ENCODE measurements at places on chromosomes 6 and 20.

- no peak for DNase-seq
Observed at GRCh38 chr6:134451529-134451928, 133.6 kb upstream of the SGK1 start.

- no peak for DNase-seq
Observed at GRCh38 chr6:16334671-16335070, 96.3 kb downstream of the GMPR start.

GRCh38 chr20:62390317-62391164 is 3.6 kb downstream of the RPS21 start:
- DNase-seq = no peak

- DNase-seq = peak; percentile 57
Observed at GRCh38 chr6:156686301-156686994, 90.7 kb upstream of the ARID1B start.

GRCh38 chr6:11514672-11515071 is 22.9 kb upstream of the TMEM170B start:
- DNase-seq = no peak

GRCh38 chr20:49267327-49267726 is 10.5 kb downstream of the ZNFX1 start:
- DNase-seq = no peak

- DNase-seq = no peak
Observed at GRCh38 chr6:37473364-37474095, 26.2 kb downstream of the CCDC167 start.

DNA sequence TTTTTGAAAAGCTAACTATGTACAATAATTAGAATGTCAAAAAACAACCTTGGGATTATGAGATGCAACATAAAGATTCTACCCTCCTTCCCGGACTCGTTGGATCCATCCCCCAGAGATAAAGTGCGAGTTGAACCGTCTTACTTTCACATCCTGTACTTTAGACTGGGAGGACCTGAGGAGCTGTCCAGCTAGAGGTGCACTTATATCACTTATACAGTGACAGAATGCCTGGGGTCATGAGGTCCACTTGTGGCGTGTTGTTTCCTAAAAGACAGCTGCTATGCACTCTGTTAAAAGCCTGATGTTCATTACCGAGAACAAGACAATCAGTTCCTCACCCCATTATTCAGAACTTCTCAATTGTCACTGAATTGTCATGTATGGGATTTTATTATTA is 2.1 kb downstream of the CDS2 start:
- no peak for DNase-seq

DNA sequence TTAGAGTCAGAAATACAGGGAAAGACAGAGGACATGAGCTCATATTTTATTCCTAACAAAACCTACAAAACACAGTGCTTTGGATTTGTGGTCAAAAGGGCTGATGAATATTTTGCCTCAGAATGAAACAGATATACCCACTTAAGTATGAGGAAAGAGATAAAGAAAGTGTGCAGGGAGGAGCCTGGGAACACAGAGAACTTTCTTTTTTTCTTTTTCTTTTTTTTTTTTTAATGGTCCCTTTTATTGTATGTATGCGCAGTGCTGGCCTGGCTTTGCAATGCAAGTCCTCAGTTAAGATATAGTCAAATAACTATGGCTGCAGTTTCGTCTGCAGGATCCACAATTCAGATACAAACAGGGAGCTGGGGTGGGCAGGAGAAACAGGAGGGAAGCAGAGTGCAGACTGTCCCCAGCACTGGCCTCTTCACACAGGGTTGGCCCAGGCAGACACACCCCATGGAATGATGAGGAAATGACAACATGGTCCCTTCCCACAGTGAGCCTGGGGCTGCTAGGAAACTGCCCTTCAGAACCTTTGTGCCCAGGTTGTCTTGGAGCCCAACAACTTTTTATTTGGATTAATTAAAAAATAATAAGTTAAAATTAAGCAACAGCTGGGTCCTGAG is 629.8 kb upstream of the AGPAT4 start:
- DNase-seq = no peak

GRCh38 chr6:32637219-32637880 is at the start of gene HLA-DQA1:
TSS of gene HLA-DQA1 (plus strand) at chr6:32637406. CDS start at chr6:32637459, 53 bp downstream.
- no peak for DNase-seq

GRCh38 chr20:1807394-1807793 is 87.8 kb upstream of the SIRPA start:
- DNase-seq = no peak

DNA sequence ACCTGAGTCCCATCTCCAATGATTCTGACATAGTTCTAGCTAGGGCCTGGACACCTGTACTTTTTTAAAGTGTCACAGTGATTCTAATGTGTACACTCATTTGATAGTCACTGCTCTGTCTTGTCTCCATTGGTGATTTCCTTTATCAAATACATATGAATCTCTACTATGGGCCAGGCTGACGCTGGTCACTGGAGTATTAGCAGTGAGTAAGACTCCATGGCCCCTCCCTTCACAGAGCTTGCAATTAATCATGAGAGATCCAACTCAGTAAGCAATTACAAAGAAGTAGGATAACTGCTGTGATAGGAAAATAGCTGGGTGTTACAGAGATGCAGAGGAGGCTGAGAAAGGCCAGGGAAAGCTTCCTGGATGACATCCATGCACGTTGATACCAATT is 19.3 kb upstream of the SASH1 start:
- DNase-seq = no peak

DNA sequence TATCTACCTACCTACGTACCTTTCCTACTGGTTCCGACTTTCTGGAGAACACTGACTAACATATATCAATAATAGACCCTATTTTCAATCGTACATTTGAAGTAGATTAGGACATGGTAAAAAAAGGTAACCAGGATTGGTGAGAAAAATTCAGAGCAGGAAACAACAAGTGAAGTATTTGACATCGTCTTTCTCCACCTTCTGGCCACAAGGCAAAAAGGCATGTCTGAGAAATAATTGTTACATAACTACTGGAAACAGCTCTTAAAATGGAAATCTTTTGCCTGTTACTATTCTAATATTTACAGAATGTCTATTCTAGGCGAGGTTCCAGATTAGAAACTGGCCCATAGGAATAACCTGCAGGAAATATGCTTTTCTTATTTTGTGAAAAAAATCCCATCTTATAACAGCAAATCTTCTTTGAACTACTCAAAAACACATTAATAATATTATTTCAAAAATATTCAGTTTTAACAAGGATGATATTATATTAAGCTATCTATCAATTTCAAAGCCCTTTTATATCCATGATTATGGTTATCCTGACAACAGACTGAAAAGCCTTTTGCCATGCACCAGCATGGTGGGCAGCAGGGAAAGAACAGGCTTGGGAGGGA is 80.8 kb downstream of the RCAN2 start:
- peak; percentile 68 for DNase-seq

DNA sequence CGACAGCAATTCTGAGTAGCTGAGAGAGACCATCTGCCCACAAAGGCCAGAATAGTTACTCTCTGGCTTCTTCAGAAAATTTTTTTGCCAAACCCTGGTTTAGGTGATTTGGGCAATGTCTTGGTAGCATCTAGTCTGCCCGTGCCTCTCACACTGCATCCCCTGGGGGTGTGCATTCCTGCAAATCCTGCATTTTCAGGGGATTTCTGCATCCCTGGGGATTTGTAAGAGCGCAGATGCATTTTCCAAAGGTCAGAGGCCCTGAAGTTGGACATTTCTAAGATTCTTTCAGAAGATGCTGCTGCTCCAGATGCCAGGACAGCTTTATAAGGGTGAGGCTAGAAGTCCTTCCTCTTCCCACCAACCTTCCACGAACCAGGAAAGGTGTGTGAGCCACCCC is 4.0 kb downstream of the CST9 start:
- DNase-seq = no peak

GRCh38 chr6:21278375-21278745 is 315.2 kb upstream of the SOX4 start:
- DNase-seq = no peak

DNA sequence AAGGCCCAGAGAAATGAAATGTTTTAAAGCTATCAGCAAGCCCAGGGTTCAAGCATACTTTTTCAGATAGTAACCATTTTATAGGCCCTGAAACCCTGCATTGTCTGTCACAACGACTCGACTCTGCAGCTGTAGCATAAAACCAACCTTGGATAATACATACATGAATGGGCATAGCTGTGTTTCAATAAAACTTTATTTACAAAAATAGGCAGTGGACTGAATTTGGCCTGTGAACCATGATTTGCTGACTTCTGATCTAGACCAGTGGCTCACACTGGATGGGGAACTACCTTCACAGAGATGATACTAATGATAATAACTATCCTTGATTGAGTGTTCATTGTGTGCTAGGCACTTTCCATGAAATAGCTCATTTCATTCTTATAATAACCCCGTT is 97.3 kb upstream of the ZNFX1 start:
- no peak for DNase-seq

DNA sequence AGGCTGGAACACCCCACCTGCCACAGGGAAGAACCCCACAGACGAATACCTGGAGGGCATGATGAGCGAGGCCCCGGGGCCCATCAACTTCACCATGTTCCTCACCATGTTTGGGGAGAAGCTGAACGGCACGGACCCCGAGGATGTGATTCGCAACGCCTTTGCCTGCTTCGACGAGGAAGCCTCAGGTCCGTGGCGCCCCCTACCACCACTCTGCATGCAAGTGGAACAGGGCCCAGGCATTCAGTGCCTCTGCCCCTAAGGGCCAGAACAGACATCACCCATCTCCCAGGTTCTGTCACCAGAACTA is 6.6 kb downstream of the MYL9 start:
- DNase-seq = no peak

GRCh38 chr6:137926207-137926731 is 59.2 kb downstream of the TNFAIP3 start:
- DNase-seq = peak; percentile 81

- DNase-seq = no peak
Observed at GRCh38 chr20:24495266-24495665, 25.8 kb downstream of the SYNDIG1 start.

DNA sequence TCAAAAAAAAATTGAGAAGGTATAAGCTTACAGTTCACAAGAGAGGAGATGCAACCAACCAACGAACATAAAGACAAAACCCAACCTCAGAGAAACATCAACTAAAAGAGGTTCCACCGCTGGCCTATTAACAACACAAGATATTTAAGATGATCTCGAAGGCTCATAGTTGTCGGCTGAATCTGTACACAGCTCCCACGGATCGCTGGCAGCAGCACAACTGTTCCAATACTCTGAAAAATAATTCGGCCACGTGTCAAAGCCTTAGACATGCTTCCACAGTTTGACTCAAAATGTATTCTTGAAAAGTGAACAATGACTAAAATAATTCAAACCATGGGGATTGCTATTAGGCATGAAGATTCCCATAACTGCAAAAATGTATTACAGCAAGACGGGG is 13.7 kb downstream of the EXOC2 start:
- no peak for DNase-seq

DNA sequence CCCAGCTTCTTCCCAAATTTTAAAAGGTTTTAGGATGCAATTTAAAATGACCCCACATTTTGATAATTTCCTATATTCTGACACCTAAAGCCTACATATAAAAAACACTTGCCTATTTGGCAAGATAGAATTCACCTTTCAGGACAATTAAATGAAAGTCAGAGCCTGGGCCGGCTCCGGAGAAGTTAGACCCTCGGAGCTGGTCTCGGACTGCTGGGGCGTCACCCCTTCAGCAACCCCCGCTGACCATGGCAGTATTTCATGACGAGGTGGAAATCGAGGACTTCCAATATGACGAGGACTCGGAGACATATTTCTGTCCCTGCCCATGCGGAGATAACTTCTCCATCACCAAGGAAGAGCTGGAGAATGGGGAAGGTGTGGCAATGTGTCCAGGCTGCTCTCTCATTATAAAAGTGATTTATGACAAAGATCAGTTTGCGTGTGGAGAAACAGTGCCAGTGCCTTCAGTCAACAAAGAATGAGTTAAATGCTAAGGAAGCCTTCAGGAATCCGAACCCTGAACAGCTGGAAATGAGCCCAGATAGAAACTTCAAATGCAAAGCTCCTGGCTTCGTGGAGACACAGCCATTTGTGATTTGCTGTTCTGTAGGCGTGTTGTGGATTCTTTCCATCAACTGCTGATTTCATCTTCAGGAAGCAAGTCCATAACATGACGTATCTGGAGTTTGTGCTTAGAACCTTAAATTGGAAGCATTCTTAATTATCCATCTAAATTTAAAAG is 16.0 kb downstream of the TCFL5 start:
- DNase-seq = no peak

DNA sequence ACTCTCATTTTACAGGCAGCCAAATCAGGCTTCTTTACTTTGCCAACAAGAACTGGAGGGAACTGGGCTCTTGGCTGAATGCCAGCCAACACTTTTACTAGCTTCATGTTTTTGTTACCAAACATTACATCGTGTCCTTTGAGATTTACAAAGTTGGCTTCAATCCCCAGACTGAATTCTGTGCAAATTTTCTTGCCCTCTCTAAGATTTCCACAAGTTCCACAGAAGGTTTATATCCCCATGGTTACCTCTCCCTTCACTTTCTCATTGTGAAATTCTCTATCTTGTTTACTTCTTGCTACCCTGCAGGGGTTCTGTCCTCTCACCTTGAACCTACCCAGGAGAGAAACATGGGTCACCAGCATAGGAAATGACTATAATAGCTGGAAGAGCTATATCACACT is 37.6 kb upstream of the PLCB1 start:
- no peak for DNase-seq

DNA sequence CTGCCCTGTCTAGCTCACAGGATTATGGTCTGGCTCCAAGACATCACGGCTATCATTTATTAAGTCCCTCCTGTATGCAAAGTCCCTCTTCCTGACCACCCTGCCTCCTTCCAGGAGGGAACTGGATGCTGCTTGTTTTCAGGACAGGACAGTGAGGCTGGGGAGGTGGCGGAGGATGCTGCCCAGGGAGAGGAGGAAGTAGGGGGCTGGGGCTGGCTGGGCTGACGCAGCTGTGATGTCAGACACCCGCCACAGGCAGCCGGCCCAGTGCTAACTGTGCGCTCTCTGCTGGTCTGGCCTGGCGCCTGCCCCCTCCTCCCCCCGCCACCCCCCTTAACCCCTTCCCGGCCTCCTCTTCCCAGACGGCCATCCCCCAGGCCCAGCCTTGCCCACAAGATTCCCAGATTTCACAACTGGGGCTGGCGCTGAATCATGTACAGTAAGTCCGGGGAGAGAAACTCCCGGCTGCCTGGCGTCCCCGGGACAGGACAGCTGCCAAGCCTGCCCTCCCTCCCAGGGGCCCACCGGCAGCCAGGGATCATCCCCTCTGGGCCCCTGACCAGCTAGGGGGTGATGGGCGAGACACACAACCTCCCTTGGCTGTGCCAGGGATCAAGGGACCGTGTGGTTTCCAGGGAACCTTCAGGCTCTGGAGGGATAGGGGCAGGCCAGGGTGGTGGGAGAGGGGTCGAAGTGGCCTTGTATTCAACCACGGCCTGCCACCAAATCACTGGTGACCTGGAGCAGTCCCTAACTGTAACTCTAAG is 118.1 kb downstream of the CEBPB start:
- DNase-seq = no peak

DNA sequence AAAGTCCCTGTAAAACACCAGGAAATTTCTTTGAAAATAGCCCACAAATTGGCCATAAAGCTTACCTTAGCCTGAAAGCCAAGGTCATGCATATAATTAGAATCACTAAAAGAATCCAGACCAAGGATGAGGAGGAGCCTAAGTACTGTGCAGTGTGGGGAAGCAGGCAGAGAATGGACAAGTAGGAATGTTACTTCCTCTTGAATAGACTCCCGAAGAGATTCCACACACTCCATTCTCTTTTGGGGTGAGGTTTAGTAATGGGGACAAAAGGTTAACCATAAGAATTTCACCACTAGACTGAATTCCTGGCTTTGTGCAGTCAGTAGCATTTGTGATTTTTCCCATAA is 27.5 kb upstream of the MARCKS start:
- DNase-seq = peak; percentile 42

GRCh38 chr6:109224107-109224875 is 129.0 kb downstream of the CEP57L1 start:
- DNase-seq = no peak

GRCh38 chr20:14288341-14289330 is 48.8 kb downstream of the FLRT3 start:
- DNase-seq = no peak

All from LoVo (cell line).